SHP77 treated with DMSO at 0.1 percent for 48 hours (cell line): ENCODE measurements at places on chromosomes 1 and 21.

DNA sequence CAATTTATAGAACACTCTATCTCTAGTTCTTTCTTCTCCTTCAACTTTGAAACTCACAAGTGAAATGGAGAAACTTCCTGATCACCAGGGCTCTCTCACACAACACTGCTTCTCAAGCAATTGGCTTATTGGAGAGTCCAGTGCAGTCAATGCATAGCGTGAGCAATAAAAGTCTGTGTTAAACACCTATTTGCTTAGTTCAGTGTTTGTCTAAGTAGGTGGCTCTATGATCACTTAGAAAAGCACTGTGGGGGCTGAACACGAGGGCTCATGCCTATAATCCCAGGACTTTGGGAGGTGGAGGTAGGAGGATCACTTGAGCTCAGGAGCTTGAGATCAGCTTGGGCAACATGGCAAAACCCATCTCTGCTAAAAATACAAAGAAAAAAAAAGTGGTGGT lies 12.2 kb downstream of the CTSS start:
- DNase-seq = no peak

DNA sequence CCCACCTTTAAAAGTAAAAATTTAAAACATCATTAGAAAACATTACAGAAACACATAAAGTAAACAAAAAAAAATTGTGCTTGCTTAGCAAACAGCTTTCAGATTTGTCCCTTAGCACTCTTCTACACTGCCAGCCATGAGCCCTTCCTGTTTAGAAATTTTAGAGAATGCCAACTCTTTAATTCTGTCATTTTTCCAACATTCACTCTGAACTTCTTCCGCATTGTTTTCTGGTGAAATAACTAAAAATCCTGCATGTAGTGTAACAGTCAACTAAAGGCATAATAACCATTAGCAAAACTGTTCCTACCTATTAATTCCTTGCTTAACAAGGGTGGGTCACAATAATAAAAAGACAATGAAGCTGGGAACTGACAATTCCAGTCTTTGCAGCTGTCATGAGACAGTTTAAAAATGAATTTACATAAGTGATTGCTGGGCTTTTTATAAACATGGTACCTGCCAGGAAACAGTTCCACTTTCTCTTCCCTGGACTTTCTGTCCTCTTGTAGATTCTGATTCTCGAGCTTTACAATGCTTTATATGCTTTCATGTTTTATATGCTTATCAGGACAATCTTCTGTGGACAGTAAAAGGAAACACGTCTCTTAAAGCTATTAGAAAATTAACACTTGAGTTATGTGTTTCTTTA lies 19.0 kb downstream of the GNG12 start:
- DNase-seq = no peak

GRCh38 chr1:206513312-206514111 lies 6.2 kb downstream of the RASSF5 start:
- no peak for DNase-seq

DNA sequence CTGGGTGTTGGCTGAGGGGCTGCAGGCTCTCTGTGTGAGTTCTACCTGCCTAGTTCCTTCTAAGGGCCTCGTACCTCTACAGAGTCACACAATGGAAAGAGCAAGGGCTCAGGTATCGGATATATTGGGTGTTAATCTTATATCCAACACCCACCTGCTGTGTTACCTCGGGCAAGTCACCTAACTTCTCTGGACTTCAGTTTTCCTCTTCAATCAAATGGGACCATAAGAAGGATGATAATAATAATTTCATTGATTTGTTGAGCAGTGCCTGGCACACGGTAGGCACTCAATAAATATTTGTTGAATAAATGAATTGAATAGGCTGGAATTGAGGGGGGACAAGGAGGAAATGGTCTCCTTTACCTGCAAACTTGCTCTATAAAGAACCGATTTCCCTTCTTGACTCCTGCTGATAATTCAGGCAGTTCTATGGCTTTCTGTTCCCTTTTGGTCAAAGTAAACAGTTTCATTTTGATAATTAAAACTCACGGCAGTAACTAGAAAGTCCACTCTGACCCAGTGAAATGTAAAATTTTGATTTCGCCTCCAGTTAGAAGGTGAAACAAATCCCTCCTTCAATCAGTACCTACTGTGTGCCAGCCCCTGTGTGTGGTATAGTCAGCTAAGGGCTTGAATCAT lies 16.5 kb upstream of the MAN1C1 start:
- no peak for DNase-seq

DNA sequence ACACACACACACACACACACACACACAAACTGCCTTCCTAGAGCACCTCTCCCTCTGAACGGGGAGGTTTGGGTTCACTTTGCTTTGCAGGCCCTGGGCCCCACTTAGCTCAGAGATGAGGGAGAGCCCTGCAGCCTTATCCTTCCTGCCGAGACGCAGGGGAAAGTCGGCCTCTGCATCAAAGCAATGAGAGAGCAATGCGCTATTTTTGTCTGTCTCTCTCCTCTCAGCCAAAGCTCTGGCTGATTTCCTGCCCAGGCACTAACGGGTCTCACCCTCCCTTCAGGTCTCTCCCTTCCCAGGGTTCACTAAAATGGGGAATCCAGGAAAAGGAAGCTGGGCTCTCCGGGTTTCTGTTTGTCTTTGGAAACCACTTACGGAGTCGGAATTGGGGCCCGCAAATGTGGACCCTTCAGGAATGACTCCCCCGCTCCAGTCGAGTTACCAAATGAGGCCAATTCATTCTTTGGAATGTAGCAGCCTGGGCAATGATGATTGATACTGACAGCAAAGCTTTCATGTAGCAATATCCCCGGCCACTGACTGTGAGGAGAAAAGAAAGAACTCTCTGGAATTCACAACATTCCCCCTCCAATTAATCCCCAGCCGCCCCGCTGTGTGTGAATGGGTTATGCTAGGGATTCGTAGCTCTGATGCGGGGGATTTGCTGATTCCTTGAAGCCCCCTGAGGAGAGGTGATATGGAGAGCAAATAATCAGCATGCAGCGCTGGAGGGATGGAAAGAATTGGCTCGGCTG lies 61.5 kb upstream of the WLS start:
- DNase-seq = no peak

DNA sequence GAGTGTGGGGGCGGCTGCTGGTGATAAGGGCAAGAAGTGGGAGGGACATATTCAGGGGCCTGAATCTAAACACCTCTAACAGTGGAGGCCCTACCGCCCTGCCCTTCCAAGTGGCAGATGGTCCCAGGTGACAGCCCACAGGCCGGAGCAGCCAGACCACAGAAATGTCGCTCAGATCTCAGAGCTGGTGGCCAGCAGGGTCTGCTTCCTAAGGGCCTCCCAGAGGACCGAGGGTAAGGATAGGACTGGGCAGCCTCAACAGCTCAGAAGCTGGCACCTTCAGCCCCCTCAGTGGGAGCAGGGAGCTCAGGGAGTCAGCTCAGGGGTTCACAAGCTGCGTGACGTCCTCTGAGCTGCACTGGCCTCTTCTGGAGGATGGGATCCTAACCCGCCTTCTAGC lies 201.8 kb upstream of the ZC3H12A start:
- no peak for DNase-seq

- DNase-seq = peak; percentile 88
Measured at GRCh38 chr1:150563340-150564038, 14.3 kb downstream of the ADAMTSL4 start.

- DNase-seq = peak; percentile 57
Measured at GRCh38 chr1:25904943-25905679, 1.1 kb downstream of the STMN1 start.

DNA sequence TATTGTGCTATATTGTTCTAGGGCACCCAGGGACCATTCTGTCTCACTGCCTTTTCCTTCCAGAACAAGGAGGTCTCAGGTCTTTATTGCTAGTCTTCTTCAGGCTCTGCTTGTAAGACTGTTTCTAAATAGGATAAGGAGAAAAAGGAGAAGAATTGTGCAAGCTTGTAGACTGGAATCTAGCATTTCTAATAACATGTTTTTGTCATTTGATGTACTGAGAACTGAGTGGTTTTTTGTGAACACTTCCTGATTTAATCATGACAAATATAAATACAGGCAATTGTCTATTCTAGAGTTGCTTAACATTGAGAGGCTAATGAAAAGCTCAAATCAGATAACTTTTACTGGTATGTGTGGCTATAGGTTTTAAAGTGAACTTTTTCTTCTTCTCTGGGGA lies 77.6 kb downstream of the CLIC4 start:
- no peak for DNase-seq

DNA sequence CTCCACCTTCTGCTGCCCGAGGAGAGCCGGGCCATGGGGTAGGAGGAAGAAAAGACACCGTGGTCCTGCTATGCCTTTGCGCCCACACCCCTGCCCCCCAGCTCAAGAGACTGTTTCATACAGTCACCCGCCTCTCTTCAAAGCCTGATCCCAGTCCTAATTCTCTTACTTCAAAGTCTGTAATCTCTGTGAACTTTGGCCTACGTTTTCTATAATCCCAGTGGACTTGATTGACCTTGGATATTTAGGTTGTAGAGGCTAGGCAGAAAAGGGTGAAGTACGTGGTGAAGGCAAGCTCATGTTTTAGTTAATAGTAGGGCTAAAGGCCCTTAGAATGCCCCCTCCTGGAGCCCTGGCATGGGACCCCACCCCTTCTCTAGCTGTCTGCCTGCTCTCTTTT lies 28.4 kb downstream of the VPS13D start:
- no peak for DNase-seq

DNA sequence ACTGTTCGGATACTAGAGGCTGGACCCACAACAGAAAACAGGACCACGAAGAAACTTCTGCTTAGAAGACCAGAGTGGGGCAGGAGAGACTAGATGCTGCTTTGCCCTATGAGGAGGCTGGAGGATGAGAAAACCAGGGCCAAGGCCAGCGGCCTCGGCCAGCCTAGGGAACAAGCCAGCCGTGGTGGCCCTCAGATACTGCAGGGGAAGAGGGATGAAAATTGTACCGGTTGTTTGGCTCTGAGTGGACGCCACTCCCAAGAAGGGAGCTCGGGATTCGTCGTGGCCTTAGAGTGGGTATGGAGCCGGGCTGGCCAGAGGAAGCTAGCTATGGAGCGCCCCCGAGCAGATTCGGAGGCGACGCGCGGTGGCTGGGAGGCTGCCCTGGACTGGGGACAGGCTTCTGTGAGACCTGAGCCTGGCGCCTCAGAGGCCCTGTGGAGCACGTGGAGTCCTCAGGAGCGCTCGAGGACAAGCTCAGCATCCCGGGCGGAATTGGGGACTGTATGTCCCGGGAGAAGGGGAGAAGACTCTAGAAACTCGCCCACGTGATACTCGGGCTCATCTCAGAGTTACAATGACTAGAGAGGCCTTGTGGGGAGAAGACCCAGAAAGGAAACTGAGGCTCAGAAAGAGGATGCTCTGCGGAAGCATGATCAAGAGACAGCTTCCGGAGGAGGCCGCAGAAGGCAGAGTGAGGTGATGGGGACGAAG lies 2.8 kb downstream of the PRRX1 start:
- DNase-seq = no peak

- no peak for DNase-seq
Measured at GRCh38 chr1:30274976-30275621, 448.3 kb downstream of the MATN1 start.

- no peak for DNase-seq
Measured at GRCh38 chr1:45191418-45191783, 15.0 kb downstream of the ZSWIM5 start.
